ENCODE measurements at places on chromosomes 16 and 17.

GRCh38 chr16:3050487-3050886, 4.1 kb downstream of the MMP25 start:
- no peak for DNase-seq

- DNase-seq = no peak
Measured at GRCh38 chr16:6775712-6776111, 556.9 kb upstream of the RBFOX1 start.

- DNase-seq = no peak
Measured at GRCh38 chr16:67393111-67393787, at the start of gene TPPP3. Gene TPPP3 (minus strand): TSS chr16:67393498. CDS start chr16:67391111, 2,387 bp downstream.

GRCh38 chr16:78930561-78930960, 670.0 kb downstream of the MAF start:
- no peak for DNase-seq

- DNase-seq = no peak
Measured at GRCh38 chr17:20035501-20035900, 26.3 kb downstream of the SPECC1 start.

- peak; percentile 99 for DNase-seq
Measured at GRCh38 chr17:48830840-48831548, at the start of gene CALCOCO2. Gene CALCOCO2 (plus strand): TSS chr17:48831035. CDS start chr17:48841708, 10,673 bp downstream.

GRCh38 chr16:75456971-75457370, 7.5 kb downstream of the TMEM170A start:
- DNase-seq = no peak

GRCh38 chr16:5982979-5983378, 885.4 kb upstream of the EEF2KMT start:
- no peak for DNase-seq

- no peak for DNase-seq
Measured at GRCh38 chr16:29910819-29911675, 10.8 kb downstream of the ASPHD1 start.

DNA sequence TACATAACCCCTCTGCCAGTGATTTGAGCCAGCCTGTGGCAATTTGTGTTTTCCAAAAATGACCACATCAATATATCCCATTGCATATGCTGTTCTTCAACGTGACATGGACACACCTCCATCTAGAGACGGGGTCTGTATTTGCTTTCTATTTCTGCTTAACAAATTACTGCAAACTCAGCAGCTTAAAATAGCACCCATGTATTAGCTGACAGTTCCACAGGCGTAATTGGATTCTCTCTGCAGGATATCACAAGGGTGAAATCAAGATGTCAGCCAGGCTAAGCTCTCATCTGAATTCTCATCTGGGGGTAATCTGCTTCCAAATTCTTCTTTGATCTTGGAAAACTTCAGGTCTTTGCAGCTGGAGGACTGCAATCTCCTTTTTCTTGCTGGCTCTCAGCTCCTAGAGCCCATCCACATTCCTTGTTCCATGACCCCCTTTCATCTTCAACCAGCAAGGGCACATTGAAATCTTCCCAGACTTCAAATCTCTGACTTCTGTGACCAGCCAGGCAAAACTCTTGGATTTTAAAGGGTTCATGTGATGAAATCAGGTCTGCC, 8.2 kb downstream of the KRT9 start:
- no peak for DNase-seq

DNA sequence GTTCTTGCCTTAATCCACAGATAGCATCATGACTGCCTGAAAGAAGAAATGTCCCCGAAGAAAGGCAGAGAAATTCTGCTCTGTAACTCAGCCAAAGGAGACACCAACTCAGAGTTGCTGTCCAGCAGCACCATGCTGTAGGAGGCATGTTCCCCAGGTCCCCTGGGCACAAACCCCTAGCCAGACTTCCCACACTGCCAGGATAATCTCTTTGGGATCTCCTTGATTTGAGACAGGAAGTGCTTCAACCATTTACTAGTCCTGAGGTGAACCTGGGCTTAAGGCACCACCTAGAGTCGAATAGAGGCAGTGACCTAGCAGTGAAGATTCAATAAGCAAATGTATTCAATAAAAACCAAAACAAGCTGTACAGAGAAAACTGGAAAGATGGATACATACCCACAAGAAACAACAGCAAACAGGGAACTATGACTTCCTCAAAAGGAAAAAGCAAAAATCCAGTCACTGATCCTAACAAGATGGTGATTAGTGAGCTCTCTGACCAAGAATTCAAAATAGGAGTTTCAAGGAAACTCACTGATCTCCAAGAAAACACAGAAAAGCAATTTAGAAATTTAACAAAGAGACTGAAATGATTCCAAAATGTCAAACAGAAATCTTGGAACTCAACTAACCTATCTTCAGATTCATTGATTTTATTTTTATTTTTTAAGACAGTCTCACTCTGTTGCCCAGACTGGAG, 5.7 kb downstream of the OR4D2 start:
- peak; percentile 75 for DNase-seq

GRCh38 chr17:20200016-20200795, 191.0 kb downstream of the SPECC1 start:
- no peak for DNase-seq

GRCh38 chr16:14562691-14563491, 67.2 kb downstream of the PARN start:
- DNase-seq = no peak

- peak; percentile 14 for DNase-seq
Measured at GRCh38 chr16:74700116-74700437, 585 bp downstream of the MLKL start.

- DNase-seq = peak; percentile 93
Measured at GRCh38 chr17:58112970-58113631, 29.9 kb downstream of the DYNLL2 start.

GRCh38 chr16:35908942-35909341, 2449.5 kb downstream of the TP53TG3F start:
- no peak for DNase-seq
